ENCODE measurements at places on chromosomes 4 and X.

GRCh38 chr4:173009129-173009823 is 159.3 kb upstream of the GALNT7 start:
- DNase-seq = no peak

DNA sequence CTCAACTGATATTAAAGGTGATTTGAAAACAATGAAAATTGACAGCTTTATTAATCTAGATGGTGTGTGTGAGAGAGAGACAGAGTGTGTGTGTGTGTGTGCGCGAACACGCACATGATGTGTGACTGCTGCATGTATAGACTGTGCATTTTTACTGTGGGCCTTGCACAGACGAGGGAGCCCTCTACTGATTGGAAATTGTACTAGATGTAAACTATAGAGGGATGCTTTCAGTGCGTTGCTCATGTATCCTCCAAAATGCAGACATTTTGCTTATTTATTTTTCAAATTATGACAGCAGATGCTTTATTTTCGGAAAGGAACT is 168.4 kb upstream of the GK2 start:
- DNase-seq = no peak

- no peak for DNase-seq
Measured at GRCh38 chr4:3168029-3168428, 80.9 kb upstream of the MSANTD1 start.

GRCh38 chr4:132540797-132541196 is 608.3 kb upstream of the PCDH10 start:
- no peak for DNase-seq

DNA sequence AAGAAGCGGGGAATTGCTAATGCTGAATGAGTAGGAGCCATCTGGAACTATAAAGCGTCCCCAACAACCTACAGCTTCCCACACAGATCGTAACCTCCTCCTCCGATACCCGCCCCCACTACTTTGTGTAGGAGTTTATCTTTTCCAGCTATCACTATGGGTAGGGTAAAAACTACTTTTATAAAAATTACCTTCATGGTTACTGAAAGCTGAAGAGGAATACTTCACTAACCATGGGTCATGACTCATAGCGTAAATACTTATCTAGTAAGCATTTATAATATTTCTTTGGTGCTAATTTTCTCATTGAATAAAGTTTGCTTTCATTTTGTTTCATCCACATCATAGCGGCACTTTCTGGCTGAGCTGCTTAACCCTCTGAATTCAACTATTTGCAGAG is 79.4 kb upstream of the TNIP3 start:
- DNase-seq = no peak

DNA sequence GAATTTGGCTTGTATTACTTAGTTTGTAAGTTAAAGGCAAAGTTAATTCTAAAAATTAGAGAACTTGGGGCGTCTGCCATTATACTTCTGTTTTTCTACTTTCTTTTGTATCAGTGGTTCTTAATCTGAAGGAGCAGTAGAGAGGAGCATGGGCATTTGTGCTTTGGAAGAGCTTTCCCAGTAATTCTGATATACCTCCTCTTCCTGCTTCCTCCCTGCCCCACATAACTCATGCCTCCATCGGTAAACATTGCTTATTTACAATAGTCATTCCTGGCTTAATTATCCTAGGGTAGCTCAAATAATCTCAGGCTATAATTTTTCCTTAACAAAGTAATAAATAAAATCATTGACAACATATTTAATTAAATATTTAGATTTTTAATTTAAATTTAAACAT is 37.1 kb upstream of the SPARCL1 start:
- no peak for DNase-seq

DNA sequence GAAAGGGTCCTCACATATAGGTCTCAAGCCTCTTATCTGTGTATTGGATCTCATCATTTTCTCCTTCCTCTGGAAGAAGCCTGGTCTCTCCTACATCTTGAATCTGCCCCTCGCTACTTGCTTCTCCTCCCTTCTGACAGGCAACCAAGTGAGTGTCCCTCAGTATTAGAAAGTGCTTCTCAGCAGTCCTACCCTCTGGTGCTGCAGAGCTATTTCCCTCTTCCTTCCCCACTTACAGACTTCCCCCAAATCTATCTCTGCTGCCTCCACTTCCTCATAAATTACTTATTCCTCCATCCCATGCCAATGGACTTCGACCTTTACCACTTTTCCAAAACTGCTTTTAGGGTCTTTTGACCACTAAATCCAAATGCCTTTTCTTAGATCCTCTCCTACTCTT is 129.1 kb upstream of the NAP1L5 start:
- DNase-seq = no peak

DNA sequence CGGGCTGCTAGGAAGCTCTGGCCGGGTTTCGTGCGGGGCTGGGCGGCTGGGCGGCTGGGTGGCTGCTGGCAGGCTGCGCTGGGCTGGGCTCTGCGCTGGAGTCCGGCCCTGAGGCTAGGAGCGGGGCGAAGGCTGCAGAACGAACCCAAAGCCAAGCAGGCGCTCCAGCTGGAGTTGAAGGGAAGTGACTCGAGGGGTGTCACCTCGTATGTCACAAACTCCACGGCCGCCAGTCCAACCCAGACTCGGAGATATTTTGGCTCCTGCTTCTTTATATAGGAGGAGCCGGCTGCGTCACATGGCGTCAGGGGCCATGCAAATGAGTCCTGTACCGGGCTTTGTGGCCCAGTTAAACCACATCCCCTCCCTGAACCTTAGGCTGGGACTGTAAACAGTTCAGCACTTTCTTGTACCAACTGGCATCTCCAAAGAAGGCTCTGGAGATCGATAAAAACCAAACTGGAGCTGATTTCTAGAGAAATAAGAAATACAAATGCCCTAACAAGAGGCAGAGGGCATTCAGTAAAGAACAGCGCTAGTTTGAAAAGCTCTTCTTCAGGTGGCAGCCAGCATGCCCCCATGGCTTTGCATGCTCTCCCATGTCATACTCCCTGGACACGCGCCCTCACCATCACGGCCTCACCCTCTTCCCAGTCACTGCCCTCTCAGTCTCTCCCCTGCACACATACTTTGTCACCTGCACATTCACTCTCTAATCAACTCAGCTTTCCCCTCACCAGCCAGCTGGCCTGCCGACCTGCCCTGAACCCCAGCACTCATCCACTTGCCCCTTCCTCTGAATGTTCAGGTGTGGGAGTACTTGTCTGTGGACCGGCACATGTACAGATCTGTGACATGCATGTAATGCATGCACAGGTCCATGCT is 58.5 kb downstream of the TSC22D3 start:
- DNase-seq = peak; percentile 96

GRCh38 chr4:163662768-163663167 is 168.3 kb downstream of the TMA16 start:
- no peak for DNase-seq

DNA sequence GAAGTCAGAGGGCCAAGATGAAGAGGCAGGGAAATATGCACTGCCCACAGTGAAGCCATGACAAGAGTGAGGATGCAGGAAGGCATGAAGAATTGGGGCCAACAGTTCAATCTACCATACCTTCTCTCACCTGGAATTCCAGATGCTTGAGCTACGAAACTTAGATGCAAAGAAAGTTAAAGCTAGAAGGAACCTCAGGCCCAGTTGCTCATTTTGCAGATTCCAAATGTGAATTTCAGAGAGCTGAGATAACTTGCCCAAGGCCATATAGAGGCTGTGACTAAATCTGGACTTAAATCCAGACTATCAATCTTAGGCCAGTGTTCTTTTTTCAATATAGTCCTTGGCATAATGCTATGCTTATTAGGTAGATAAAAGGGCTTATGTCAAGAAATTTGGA is 92.7 kb downstream of the SRPX start:
- DNase-seq = no peak

DNA sequence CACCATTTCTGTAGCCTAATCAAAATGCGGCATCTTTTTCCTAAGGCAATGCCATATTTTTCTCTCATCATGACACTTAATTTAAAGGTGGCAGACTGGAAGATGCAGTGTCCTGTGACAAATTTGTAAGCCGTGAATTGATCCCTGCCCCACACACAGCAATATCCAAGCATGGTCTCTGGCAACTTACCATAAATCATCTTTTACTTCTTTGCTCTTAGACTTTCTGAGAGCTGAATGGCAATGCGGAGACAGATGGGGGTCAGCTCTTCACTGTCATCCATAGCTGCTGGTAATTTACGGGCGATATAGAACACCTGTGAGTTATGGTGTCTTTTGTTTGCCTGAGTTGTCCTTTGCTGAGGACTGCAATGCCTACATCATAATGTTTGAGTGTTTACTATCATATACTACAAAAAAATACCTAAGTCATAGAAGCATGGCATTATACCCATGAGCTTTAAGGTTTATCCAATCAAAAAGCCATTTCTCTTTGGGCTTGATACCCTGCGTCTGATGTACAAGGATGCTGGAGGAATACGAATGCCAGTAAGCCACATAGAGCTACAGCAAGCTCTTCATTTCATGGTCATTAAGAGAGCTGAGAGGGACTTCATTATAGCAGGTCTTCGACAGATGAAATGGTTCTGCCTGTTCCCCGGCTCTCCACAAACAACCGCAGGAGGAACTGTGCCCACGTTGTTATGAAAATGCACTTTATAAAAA is 148.1 kb downstream of the TRIML1 start:
- no peak for DNase-seq

DNA sequence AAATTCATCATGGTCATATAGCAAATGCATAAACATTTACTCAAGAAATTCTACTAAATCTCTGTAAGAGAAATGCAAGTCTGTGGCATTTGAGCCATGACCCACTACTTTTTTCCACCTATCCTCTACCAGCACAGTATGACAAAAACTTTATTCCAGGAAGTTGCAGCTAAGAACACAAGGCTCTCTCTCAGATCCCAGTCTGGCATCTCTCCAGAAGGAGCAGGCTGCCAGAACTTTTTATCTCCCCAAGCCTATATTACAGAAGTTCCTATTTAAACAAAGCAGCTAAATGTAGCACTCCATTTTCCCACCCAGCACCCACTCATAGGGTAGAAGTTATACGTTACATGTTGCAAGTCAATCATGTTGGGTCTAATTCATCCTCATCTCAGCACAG is 49.3 kb upstream of the EPGN start:
- DNase-seq = no peak

DNA sequence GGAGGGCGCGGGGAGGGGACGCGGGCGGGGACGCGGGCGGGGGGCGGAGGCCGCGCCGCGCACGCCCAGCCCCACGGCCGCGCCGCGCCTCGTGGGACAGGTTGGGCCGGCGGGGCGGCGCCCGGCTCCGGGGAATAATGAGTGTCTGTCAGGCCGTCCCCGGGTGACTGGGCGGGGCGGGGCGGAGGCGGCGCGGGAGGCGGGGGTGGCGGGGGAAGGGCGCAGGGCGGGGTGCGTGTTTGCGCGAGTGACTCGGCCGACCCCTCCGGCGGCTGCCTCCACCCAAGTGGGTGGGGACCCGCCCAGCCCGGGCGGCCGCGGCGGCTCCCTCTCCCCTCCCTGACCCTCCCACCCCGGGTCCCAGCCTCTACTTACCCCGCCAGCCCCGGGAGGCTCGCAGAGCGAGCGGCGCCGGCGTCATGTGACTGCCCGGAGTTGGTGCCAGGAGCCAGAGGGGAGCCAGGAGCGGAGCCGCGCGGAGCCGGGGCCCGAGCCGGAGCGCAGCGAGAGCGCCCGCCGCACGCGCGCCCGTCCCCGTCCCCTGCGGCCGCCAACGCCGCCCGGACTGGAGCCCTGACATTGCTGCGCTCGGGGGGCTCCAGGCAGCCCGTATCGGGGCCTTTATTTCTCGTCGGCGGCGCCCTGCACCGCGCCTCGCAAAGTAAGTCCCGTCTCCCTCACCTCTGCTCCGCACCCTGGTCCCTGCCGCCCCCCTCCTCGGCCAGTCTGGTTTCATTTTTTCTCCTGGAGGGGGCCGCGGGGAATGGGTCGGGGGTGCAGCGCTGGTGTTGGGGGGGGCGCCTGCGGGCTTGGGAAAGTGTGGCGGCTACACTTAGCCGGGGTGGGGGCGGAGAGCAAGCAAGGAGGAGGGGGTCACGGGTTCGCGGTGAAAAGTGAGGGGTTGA is at the start of gene KLF3:
Gene KLF3 (plus strand): TSS at position 399 of the 905 bp plus-strand sequence. CDS start 16,427 bp downstream, outside the sequence.
- DNase-seq = peak; percentile 98

GRCh38 chr4:95118497-95118896 is 360.7 kb downstream of the BMPR1B start:
- DNase-seq = no peak

DNA sequence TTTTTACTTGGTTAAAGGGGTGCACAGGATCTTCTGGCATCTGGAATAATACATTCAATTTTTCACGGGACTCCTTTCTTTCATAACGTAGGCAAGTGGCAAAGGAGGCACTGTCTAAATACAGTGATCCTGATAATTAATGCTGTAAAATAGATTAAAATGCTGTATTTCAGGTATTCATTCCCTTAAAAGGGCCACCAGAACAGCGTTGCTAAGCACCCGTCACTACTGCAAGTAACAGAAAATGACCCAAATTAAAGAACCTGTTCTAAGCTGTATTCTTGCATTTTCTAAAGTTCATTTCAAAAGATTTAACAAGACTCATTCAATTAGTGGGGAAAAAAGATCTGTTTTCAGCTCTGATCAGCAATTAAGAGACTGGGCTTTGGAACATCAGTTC is 208.2 kb downstream of the TENM3 start:
- DNase-seq = no peak

GRCh38 chrX:12162420-12162819 is 24.1 kb downstream of the FRMPD4 start:
- no peak for DNase-seq

DNA sequence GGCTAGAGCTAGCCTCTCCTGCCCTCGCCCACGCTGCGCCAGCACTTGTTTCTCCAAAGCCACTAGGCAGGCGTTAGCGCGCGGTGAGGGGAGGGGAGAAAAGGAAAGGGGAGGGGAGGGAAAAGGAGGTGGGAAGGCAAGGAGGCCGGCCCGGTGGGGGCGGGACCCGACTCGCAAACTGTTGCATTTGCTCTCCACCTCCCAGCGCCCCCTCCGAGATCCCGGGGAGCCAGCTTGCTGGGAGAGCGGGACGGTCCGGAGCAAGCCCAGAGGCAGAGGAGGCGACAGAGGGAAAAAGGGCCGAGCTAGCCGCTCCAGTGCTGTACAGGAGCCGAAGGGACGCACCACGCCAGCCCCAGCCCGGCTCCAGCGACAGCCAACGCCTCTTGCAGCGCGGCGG is at the start of gene AR:
Gene AR (plus strand): TSS at position 204 of the 400 bp plus-strand sequence. CDS start 1,126 bp downstream, outside the sequence.
- peak; percentile 80 for DNase-seq

DNA sequence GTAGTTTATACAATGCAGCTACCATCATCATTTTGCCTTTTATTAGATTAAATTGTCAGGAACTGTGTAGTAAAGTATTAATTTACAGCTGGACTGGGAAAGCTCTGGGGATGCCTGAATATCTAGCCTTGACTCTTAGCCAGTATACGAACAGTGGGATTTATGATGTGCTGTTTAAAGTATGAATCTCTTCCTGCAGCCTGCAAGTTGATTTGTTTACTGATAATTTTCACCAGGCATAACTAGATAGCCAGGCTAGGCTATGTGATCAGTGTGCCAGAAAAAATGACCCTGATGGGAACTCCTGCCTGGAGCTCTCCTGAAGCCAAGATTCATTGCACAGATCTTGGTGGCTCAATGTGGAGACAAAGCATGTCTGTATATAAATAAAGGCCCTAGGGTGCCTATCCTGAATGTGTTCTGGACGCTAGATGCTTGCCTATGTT is 119.2 kb downstream of the SCLT1 start:
- no peak for DNase-seq

All from coronary artery (tissue), 2 donors.